ENCODE measurements at places on chromosomes 5 and 9.

GRCh38 chr9:125121146-125121545 is 22.2 kb downstream of the SCAI start:
- no peak for DNase-seq

DNA sequence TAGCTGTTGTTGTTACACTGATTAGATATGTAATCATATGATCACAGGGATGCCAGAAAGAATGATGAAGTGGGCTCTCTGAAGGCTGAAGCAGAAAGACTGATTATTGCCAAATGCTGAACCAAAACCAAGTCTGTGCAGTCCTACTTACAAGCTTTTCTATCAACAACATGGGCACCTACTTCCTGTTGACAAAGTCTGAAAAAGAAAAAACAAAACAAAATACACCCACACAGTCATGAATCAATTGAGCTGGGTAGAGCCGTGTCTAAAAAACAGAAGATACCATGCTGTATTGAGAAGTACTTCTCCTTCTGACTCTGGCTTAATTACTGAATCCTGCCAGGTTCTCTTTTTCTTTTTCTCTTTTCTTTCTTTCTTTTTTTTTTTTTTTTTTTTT is 363.4 kb downstream of the RAB3C start:
- no peak for DNase-seq

- no peak for DNase-seq
Observed at GRCh38 chr5:50768634-50769033, 102.2 kb downstream of the PARP8 start.

DNA sequence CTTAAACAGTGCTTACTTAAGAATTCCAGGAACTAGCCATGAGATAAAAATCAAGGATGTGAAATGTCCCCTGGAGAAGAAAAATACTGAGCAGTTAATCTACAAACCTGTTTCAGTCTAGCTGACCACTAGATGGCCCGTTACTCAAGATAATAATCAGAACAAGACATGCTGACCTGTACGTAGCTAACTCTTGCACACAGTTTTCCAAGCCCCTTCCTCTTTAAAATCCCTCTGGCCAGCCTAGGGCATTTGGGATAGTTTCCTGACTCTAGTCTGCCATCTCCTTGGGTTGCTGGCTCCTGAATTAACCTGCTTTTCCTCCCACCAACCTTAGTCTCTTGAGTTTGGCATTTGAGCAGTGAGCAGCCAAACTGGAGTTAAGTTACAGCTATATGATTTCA is 59.2 kb upstream of the TRAF1 start:
- no peak for DNase-seq

GRCh38 chr5:139188558-139189270 is 9.5 kb downstream of the SIL1 start:
- DNase-seq = no peak

- DNase-seq = no peak
Observed at GRCh38 chr9:136211006-136211405, 6.1 kb upstream of the LHX3 start.

Measured in CD4-positive, alpha-beta T cell treated with Interleukin-10 for 1 hour (primary cell).